ENCODE measurements at places on chromosomes 16 and 17.

- DNase-seq, result no peak
Observed at GRCh38 chr17:30565073-30565935, 88.1 kb downstream of the GOSR1 start.

DNA sequence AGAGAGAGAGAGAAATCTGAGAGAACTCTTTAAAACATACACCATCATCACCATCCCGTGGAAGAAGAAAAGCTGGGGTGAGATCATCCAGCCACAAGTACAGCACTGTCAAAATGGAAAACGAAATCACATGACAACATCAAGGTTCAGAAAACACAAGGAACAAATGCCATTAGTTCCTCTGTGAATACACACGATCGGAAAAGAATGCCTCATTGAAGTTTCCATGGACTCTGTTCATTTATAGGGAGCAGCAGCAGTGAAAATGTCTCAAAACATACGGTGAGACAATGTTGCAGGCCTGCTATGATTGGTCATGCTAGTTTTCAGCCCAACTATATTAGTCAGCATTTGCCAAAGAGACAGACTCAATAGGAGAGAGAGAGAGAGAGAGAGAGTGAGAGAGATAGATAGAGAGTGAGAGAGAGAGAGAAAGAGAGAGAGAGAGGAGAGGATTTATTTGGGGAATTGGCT, 4.4 kb downstream of the CFAP97D1 start:
- DNase-seq, result no peak

- DNase-seq, result no peak
Observed at GRCh38 chr17:67566656-67567055, 151.1 kb upstream of the NOL11 start.

GRCh38 chr16:74078511-74079231, 217.9 kb upstream of the PSMD7 start:
- no peak for DNase-seq

GRCh38 chr16:87431926-87432325, 39.8 kb downstream of the MAP1LC3B start:
- DNase-seq, result peak; percentile 38

- DNase-seq, result no peak
Observed at GRCh38 chr17:49667854-49668253, 10.0 kb downstream of the SPOP start.

- no peak for DNase-seq
Observed at GRCh38 chr16:50520451-50521245, 27.5 kb upstream of the NKD1 start.

DNA sequence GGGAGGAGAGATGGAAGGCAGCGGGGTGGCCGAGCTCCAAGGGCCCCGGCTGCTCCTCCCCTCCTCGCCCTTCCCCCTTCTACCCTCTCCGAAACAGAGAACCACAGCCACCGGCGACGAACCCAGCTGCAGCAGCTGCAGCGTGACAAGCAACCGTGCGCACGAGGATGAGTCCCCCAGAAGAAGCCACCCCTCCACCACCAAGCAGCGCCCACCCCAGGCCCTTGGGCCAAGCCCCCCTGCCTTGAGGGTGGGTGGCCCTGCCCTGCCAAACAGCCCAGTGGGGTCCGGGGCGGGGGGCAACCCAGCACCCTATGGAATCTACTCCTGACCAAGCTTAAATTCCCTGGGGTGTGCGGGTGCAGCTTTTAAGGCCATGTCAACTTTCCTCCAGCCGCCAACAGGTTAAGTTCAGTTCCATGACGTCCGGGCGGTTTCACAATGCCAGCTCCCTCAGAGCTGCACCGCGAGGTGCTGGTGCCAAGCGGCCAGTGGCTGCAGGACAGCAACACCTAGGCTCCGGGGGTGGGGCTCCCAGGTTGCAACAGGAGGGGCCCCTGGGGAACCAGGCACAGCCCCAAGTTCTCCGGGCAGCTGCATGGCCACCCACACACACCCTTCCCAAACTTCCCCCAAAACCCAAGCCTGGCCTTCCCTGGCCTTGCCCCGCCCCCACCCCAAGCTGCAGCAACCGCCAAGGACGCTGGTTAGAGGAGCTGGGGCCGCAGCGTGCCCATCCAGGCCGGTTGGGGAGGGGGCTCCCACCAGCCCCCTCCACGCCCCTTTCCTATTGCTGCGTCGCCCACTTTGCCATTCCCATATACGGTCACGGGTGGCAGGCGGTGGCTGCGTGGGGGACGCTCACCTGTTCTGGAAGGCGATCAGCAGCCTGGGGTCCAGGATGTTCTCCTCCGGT, 2.0 kb downstream of the CBX4 start:
- DNase-seq, result no peak

GRCh38 chr17:68033636-68034451, 1.7 kb upstream of the KPNA2 start:
- DNase-seq, result no peak

DNA sequence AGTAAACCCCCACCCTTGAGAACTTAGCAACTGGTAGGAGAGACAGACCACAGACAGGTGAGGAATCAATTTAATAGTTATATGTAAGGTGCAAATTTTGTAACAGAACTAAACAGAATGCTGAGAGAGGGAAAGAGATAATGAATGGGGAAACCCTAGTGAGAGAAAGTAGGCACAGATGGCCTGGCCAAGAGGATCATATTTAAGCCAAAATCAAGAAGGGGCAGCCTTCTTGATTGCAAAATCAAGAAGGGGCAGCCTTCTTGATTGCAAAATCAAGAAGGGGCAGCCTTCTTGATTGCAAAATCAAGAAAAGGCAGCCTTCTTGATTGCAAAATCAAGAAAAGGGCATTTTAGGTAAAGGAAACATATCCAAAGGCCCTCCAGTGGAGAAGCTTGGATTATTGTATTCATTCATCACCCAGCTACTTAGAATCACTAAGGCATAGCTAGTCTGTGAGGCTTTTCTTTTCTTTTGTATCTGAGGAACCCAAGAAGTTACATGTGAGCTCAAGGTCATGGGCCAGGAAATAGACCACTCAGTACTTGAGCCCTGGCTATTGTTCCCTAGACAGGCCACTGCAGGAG, 190.6 kb downstream of the CYLD start:
- DNase-seq, result no peak

GRCh38 chr17:39963829-39964228, 1.0 kb downstream of the GSDMA start:
- no peak for DNase-seq

GRCh38 chr16:86664522-86665318, 86.4 kb downstream of the FOXL1 start:
- no peak for DNase-seq
